NCI-H1436 (cell line): ENCODE measurements at places on chromosomes 6 and 20.

- no peak for DNase-seq
Observed at GRCh38 chr20:48626226-48626937, 201.4 kb downstream of the PREX1 start.

GRCh38 chr6:126672649-126673048 lies 332.7 kb downstream of the CENPW start:
- DNase-seq: no peak

DNA sequence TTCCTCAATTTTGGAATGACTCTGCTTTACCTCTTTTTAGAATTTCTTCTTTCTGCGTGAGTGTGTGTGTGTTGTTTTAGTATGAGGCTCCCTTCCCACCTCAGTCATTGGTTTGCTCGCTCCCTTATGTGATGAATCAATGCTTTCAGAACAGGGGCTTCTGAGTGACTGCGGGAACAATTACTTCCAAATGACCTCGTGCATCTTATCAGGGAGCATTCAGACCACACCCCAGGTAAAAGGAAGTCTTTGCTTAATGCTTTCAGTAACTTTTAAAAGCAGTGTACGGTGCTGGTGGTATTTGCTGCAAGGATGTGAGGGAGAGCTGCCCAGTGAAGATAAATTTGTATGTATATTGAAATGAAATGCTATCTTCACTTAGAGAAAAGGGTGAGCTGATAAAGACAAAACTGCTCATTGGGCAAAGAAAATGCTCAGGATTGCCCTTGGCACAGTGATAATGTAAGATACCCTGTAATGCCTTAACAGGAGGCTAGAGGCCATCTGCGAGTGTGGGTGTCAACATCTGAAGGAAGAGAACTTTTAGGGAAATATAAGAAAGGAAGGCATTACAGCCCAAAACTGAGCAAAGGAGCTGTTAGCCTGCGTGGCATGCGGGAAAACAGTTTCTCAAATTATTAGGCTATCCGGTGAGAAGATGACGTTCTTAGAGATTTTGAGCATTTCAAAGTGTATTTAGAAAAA lies at the start of gene MLIP:
Gene MLIP, plus strand, starts transcription at position 103 of the 705 bp plus-strand sequence. Its CDS starts 37 bp downstream, at position 140.
- no peak for DNase-seq

DNA sequence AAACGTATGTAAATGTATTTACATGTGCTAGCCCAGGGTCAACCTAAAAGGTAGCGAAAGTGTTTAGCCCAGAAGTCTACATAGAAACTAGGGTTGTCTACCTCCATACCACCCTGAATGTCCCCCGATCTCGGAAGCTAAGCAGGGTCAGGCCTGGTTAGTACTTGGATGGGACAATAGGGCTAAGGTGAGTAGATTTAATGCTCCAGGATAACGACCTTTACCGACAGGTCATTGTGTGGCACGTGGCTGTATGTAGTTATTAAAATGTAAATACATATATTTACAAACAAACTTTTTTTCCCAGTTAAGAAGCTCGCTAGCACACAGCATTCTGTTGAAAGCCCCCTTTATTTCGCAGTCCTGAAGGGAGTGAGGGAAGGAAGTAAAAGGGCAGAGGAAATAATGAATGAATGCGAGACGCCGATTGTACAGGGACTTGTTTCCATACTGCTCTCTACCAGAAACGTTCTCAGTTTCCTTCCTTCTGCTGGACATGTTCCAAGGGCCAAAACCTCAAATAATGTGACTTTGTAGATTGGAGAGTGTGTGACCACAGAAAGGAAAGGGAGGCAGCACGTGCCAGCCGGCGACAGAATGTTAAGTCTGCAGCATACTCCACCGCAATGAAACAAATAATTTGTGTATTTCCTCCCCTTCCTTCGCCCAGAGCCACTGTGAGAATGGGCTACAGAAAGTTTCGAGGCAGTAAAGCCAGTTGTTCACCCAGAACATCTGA lies 612 bp downstream of the ADAT2 start:
- no peak for DNase-seq

- DNase-seq: no peak
Observed at GRCh38 chr6:64996301-64996700, 710.7 kb downstream of the EYS start.

- DNase-seq: no peak
Observed at GRCh38 chr20:48620154-48620506, 207.7 kb downstream of the PREX1 start.

GRCh38 chr20:47648943-47649342 lies 136.3 kb downstream of the SULF2 start:
- no peak for DNase-seq

DNA sequence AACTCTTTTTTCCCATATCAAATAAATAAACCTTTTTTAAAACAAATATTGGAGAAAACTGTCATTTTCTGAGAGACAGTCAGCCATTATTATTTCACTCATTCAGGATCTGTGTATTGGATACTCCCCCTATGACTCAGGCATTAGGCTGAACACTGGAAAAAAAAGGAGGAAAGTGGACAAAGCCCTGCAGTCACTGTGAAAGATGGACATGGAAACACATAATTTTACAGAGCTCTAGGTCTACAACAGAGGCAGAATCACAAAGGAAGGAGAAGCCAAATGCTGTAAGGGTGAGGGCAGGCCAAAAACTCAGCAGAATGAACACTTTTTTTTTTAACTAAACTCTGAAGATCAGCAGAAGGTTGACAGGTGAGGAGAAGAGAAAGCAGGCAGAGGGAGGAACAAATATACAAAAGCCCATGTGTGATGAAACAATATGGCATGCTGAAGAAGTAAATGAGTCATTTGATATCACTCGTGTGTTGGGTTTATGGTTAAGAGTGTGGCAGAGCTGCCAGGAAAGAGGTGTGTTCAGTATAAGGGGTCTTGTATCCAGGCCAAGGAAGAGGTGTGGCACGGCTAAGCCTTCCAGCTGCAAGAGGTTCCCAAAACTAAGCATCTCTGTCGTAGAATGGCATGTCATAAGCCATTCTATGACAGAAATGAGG lies 39.1 kb downstream of the EPB41L2 start:
- no peak for DNase-seq

DNA sequence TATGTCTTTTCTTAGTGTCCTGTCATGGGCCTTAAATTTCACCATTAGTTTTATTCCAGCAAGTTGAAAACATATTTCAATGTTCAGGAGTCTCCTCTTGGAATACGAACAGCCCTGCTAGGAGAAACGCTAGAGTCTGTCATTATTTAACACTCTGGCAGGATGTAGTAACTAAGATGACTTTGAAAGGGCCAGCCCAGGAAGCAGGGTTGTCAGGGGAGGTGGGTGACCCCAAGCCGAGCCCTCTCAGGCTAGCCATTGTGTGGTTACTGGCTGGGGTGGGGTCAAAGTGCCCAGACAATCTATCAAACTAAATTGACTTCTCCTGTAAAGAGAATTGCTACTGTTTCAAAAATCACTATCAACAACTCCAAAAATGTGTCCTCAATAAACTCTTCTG lies 67.8 kb downstream of the LY86 start:
- DNase-seq: no peak

DNA sequence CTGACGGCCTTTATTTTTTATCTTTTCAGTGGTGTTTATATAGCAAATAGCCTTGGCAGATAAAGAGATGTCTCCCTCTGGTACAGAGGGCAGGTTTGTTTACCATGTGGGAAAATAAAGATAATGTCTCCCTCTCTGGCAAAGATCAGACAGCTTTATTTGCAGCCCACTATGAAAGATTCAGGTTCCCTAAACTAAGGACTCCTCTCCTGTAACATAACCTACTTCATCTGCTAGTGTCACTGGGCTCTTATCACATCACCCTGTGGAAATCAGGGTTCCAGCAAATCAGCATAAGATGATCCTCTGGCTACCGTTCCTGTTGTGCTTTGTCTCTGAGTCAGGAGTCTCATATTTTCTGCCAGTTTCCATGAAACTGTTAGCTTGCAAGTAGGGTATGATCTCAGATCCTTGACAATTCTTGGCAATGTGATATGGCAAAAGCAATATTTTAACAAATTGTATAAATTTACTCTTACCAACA lies 3.1 kb downstream of the FBXL4 start:
- DNase-seq: no peak
